Activated naive CD4-positive, alpha-beta T cell (primary cell): ENCODE measurements at places on chromosomes 2 and 18.

- DNase-seq = no peak
Observed at GRCh38 chr18:11037533-11038240, 111.7 kb downstream of the PIEZO2 start.

DNA sequence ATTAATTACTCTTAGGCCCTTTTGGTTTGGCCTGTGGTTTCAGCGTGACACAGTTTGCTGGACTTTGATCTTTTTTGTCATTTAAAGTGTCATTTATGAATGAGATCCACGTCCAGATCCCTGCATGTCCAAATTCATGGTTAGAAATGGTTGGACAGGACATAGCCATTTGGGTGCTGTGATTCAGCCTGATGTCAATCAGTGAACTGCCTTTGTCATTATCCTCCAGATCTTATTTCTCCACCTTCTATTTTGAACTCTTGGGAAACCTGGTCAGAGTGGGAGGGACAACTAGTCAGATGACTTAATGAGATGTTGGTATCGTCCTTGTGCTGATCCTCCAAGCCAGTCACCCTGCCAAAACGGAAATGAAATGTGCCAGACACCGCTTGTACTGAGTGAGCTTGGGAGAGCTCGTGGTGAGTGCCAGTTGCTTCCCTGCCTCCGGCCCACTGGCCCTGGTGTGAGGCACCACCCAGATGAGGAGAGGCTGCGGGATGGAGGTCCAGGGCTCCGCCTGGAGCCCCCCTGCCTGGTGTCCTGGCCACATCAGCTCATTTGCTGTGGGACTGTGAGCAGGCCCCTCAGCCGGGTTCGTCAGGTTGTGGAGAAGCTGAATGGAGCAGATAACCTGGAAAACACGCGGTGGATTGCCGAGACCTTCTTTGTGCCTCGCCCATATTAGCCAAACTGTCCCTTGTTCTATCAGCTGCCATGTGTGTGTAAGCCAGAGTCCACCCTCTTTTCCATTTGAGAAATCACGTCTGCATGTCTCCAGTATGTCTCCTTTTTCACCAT is 70.1 kb downstream of the DGKD start:
- DNase-seq = no peak

DNA sequence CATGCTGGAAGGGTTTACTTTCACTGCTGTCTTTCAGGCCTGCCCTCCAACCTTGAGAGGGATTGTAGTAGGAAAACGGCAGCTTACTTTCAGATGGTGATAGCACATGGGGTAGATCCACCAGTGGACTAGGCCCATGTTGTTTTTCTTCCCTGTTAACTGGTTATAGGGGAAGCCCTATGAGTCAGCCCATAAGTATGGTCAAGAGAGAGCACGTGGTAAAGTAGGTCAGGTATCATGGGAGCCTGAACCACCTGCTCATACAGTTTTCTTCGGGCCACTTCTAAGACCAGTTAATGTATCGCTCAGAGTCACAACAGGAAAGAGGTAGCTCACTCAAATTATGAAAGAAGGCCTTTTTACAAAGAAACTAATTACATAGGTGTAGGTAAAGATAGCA is 33.0 kb downstream of the PDK1 start:
- DNase-seq = no peak

DNA sequence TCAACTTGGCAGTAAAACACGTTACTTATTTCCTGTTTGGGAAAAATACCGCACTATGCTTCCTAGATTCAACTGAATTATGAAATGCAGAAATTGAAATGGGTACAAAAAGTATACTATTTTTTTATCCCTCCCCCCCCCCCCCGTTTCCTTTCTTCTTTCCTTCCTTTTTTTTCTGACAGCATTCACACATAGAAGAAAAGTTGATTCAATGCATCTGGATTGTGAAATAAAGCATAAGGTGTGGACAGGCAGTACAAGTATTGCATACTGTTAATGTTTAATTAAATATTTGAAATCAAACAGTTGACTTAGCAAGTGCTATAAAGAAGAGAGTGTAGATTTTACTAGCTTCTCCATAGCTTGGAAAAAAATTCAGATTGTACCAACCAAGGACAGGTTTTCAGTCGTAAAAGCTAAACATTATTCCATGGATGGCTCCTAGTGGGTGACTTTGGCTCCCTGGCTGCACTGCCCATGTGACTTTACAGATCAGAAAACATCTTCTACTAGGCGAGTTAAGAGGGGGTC is 21.6 kb upstream of the AGFG1 start:
- no peak for DNase-seq

- no peak for DNase-seq
Observed at GRCh38 chr2:59693231-59693959, 860.1 kb downstream of the BCL11A start.

- no peak for DNase-seq
Observed at GRCh38 chr2:178331474-178332432, 119.2 kb downstream of the PRKRA start.

DNA sequence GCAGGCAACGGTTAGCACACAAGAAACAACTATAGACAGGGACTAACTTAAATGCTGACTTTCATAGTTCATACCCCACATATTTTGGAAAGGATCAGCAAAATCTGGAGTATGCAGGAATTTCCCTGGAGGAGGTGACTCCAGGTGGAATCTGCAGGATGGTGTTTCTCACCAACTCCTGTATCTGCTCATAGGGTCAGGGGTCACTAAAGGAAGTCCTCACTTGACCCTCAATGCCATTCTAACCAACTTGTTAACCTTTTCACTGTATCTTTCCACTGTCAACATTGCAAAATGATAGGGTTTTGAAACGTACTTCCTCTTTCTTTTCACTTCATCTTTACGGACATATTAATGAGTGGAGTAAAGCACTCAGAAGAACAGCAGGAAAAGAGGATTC is 207.0 kb upstream of the CXCR4 start:
- no peak for DNase-seq

GRCh38 chr2:222307978-222308730 is 9.4 kb upstream of the PAX3 start:
- DNase-seq = no peak

DNA sequence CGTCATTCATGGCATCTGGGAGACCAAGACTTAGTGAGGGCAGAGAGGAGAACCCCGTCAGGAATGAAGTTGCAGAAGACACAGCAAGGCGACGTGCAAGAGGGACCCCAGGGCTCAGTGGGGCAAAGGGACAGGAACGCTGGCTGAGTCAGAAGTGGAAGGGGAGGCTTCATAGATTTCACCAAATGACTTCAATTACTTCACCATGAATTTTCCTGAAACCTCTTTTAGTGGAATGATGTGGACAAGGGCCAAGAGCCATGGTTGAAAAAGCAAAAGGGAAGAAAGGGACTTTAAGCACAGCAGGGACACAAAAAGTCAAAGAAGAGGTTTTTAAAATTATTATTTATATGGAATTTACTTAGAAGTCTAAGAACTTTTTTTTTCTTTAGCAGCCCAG is 141.6 kb upstream of the PID1 start:
- no peak for DNase-seq

- DNase-seq = no peak
Observed at GRCh38 chr2:108938077-108938710, 50.8 kb downstream of the EDAR start.

GRCh38 chr2:233079473-233079877 is 19.3 kb downstream of the INPP5D start:
- no peak for DNase-seq

- no peak for DNase-seq
Observed at GRCh38 chr2:235223011-235223410, 270.8 kb upstream of the AGAP1 start.

- DNase-seq = no peak
Observed at GRCh38 chr2:2846332-2847208, 515.5 kb upstream of the MYT1L start.

- DNase-seq = no peak
Observed at GRCh38 chr2:191512216-191512835, 165.6 kb upstream of the NABP1 start.

- no peak for DNase-seq
Observed at GRCh38 chr2:85394261-85394681, 15.9 kb downstream of the CAPG start.

DNA sequence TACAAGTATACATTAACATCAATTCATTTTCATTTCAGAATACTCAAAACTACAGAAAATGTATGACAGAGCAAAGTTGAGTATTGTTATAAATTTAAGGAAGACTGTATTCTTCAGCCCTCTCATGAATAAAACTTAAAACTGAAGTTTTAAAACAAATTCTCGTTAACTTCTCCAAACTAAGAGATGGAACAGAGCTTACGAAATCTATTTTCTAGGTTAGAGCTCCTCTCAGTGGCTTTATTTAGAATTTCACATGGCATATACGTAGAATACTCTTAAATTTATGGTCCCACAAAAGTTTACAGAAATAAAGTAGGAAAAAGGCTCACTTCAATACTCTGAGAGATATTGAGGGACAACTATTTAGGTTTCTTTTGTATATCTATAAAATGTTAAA is 612.1 kb downstream of the KCNJ3 start:
- no peak for DNase-seq

DNA sequence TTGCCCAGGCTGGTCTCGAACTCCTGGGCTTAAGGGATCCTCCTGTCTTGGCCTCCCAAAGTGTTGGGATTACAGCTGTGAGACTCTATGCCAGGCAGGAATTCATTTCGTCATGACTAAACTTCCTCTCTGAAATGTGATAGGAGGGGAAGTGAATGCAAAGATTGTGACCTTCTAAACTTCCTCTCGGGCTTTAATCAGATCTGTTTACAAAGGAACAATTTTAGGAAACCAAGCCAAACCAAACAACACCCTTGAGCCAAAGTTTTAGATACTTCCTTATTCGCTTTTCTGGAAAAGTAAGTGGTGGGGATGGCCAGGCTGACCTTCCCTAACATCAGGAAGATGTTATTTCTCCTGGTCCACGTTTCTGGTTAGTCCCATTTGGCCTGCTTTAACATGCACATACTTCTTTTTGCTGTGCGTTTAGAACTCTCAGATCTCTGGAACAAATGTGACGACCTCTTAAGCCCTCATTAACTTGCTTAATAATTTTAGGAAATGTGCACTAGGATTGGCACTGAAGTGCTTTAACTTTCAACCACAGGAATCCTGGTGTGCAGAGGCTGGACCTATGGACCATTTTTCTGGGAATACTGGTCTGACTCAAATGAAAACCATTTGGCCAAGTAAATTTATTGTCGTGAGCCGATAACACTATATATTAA is 33.2 kb upstream of the YES1 start:
- no peak for DNase-seq

- no peak for DNase-seq
Observed at GRCh38 chr2:86037141-86037794, 68.4 kb downstream of the POLR1A start.

DNA sequence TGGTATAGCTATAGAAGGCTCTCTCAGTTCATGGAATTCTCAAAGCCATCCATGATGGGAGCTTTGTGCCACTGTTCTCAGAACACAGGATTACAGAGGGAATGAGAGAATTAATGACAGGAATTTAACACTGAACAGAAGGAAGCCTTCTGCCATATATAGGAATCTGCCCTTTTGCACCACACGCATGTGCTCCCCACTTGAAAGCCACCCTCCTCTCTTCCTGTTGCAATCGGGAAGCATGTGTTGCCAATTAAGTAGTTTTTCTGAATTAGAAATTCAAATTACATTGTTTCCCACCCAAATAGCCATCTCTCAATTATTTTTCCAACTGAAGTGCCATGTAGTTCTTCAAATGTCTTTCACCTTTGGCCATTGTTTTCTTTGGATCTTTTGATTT is 71.3 kb downstream of the C1D start:
- no peak for DNase-seq

- DNase-seq = peak; percentile 62
Observed at GRCh38 chr2:177763531-177764265, 308.9 kb downstream of the PDE11A start.

DNA sequence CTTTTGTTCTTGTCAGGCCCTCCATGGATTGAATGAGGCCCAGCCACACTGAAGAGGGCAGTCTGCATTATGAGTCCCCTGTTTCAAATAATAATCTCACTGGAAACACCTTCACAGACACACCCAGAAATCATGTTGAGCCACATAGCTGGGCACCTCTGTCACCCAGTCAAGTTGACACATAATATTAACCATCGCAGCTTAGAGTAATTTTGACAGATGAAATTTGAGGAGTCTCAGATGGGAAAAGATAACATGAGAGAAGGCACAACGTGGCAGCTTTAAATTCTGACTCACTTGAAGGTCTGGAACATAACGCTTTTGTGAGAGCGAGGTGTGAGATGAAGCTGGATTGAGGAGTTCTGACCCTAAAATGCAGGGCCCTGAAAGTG is 70.9 kb upstream of the TMEM87B start:
- DNase-seq = no peak

DNA sequence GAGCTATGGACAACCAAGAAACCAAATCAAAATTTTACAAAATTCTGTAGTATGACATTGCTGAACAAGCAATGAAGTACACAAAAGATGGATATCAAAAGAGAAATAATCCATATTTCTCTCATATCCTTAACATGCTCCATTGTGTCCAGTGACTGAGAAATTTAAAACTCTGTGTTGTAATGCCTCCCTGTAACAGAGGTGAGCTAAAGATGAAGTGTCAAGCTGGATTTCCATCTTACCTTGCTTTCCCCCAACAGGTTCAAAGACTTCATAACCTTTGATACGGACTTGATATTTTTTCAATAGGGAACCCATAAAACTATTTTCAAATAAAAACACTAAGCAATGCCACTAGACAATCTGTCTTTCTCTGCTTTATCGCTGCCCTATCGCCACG is 95.7 kb upstream of the SERTAD2 start:
- no peak for DNase-seq

GRCh38 chr2:176039375-176039774 is 37.3 kb upstream of the LNPK start:
- DNase-seq = no peak

- no peak for DNase-seq
Observed at GRCh38 chr2:138373993-138374408, 127.6 kb upstream of the SPOPL start.

DNA sequence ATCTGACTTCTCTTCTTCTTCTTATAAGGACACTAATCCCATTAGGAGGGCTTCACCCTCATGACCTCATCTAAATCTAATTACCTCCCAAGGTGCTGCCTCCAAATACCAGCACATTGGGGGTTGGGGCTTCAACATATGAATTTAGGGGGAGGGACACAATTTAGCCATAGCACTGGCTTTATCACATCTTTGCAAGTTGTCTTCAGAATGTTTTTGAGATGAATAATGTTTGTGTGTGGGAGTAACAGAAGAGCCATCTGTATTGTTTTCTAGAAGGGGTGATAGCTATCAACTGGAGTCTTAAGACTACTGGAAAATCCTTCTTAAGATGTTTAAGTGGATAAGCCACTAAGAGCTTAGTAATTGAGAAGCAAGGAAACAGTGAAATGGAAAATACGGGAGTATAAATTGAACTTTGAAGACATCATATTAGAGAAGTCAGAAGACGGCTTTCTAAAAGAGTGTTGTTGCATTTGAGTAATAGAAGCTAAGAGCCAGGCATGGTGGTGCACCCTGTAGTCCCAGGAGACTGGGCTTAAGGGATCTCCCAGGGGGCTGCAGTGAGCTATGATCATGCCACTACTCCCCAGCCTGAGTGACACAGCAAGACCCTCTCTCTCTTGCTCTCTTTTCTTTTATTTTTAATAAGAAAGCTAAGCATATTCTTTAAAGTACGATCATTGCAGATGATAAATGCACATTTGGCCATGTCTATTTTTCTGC is 32.6 kb upstream of the B3GNT2 start:
- DNase-seq = no peak

- DNase-seq = no peak
Observed at GRCh38 chr2:63902149-63902548, 60.5 kb downstream of the UGP2 start.
